ENCODE measurements at places on chromosomes 3 and 15. TPM values are rescaled to one million over a fixed set of nuclear protein-coding genes. Genes with fewer than 3 reads are reported as not detected.
A peak's percentile ranks its signal among the peaks of the same experiment; 100 is the strongest.

GRCh38 chr3:38582941-38583645 lies 66.4 kb downstream of the SCN5A start:
- no peak overlapping the region for H3K4me3 ChIP-seq
- H3K4me1 ChIP-seq, result no peaks in the 10 kb centered on the region
- H3K27me3 ChIP-seq, result no peaks in the 10 kb centered on the region
- peak; percentile 27 for DNase-seq
- H3K27ac ChIP-seq, result no peak overlapping the region

DNA sequence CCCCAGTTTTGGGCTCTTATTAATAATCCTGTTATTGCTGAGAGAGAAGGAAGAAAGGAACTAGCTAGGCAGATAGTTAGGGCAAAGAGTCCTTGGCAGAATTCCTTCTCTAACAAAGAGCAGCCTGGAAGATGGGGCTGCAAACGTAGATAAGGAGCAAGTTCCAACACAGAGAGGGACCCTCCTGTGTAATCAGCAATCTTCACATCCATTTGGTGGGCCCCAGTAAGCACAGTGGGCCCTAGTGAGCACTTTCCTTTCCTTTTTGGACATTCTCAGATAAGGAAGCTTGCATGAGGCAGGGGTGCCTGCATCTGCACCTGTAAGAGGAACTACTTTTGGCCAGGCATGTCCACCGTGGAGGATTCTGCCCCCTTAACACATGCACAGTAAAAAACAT lies 119.6 kb upstream of the SGO1 start:
- H3K27ac ChIP-seq, result no peak overlapping the region
- H3K27me3 ChIP-seq, result no peaks in the 10 kb centered on the region
- no peaks in the 10 kb centered on the region for H3K36me3 ChIP-seq
- no peaks in the 10 kb centered on the region for H3K4me1 ChIP-seq
- no peak overlapping the region for H3K4me3 ChIP-seq

DNA sequence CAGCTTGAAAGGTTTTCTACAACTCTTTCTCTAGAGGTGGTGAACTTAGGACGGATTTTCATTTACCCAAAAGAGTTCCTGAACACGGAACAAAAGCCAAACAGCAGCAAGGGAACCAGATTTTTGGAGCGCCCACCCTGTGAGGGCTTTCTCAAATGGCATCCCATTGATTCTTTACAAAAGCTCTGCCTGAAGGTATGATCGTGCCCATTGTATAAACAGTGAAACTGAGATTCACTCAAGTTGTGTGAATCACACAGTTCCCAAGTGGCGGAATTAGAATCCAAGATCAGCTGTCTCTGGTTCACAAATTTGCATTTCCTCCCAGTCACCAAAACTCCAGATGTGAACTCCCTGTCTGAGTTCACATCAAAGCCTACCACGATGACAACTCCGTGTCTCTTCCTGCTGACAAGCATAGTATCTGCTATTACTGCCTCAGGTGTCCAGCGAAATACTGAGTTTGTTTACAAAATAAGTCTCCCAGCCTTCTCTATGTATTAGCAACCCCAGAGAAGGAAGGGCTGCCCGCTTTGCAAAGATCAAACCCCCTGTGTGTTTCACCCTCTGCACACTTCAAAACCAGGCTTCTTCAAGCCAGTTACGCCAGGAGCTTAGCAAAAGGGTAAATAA lies 235.9 kb upstream of the ST8SIA2 start:
- peaks cover 24% of the 10 kb centered on the region for H3K4me1 ChIP-seq
- no peaks in the 10 kb centered on the region for H3K27me3 ChIP-seq
- H3K36me3 ChIP-seq, result no peaks in the 10 kb centered on the region
- DNase-seq, result peak; percentile 38

GRCh38 chr3:111838133-111838532 lies 20.9 kb upstream of the PHLDB2 start:
- no peaks in the 10 kb centered on the region for H3K36me3 ChIP-seq
- H3K4me3 ChIP-seq, result no peak overlapping the region
- 0 out of 2 replicates have a peak, but pooled peaks cover 2% of the 10 kb centered on the region for H3K27me3 ChIP-seq
- H3K27ac ChIP-seq, result no peak overlapping the region

DNA sequence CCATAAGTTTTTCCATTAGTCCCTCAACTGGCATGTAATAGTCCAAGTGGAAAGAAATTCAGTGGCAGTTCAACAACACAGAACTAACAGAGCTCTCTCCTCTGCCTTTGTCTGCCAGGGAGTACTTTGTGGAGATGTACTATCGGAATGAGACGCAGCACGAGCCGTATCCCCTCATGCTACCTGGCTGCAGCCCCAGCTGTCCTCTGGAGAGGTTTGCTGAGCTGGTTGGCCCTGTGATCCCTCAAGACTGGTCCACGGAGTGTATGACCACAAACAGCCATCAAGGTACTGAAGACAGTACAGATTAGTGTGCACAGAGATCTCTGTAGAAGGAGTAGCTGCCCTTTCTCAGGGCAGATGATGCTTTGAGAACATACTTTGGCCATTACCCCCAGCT lies 39.4 kb downstream of the ACP3 start:
- no peaks in the 10 kb centered on the region for H3K36me3 ChIP-seq
- H3K27me3 ChIP-seq, result no peaks in the 10 kb centered on the region
- no peak overlapping the region for H3K27ac ChIP-seq
- no peaks in the 10 kb centered on the region for H3K4me1 ChIP-seq

GRCh38 chr3:136818191-136818768 lies 646 bp upstream of the SLC35G2 start:
- no peak for DNase-seq
- peak overlapping the region; percentile 66 for H3K4me3 ChIP-seq
- no peaks in the 10 kb centered on the region for H3K36me3 ChIP-seq
- peaks cover 7% of the 10 kb centered on the region for H3K4me1 ChIP-seq

CLN6 gene
- total RNA-seq, result 60.0 TPM

- H3K4me1 ChIP-seq, result peaks cover 10% of the 10 kb centered on the region
- peaks cover 39% of the 10 kb centered on the region for H3K27me3 ChIP-seq
- peak within 1 kb of the TSS; percentile 70 for H3K4me3 ChIP-seq
- DNase-seq, result no peak
- H3K27ac ChIP-seq, result no peak within 1 kb of the TSS
These were observed at the start of gene CHRNA3 for GRCh38 chr15:78620527-78621421. Gene CHRNA3 (minus strand): TSS chr15:78620996. CDS start chr15:78620794, 202 bp downstream.

GABRR3 gene
- total RNA-seq, result not detected

DNA sequence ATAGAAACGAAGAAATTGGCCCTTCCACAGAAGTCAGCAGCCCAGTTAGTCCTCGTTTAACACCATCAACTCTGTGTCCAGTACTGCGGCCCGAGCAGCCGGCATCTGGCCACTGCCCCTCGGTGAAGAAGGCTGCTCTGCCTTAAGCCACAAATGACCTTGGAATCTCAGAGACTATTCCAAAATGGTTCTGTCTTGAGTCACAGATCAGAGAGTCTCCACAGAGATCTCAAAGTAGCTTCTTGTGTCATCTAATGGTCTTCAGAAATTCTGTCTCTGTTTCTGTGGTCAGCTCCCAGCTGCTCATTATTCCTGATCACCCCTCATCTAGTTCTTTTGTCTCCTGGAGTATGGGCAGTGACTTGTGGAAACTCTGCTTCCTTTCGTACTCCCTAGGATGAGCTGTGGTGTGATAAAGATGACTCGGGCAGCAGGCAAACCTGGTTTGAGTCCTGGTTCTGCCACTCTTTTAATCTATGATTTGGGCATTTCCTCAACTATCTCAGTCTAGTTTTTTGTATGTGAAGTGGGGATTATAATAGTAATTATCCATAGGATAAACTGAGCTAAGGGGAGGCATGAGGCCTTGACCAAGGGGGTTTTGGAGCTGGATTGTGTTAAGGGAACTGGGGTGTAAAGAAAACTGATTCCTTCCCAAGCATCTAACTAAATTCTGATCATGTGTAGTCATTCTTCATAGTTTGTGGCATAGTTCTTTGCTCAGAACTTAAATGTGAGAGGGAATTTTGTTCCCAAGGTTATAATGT lies 22.6 kb downstream of the CRTC3 start:
- H3K36me3 ChIP-seq, result no peaks in the 10 kb centered on the region
- H3K27ac ChIP-seq, result no peak overlapping the region
- no peak for DNase-seq
- no peaks in the 10 kb centered on the region for H3K4me1 ChIP-seq
- H3K4me3 ChIP-seq, result no peak overlapping the region
- no peaks in the 10 kb centered on the region for H3K27me3 ChIP-seq

FSIP1 gene
- total RNA-seq, result 1.3 TPM

GRCh38 chr15:69395991-69396390 lies 18.2 kb upstream of the KIF23 start:
- DNase-seq, result no peak
- H3K4me3 ChIP-seq, result no peak overlapping the region

GRCh38 chr3:112500621-112501020 lies 1.3 kb upstream of the BTLA start:
- DNase-seq, result no peak
- H3K36me3 ChIP-seq, result no peaks in the 10 kb centered on the region

GRCh38 chr15:46111730-46112129 lies 476.9 kb downstream of the SQOR start:
- DNase-seq, result no peak
- no peaks in the 10 kb centered on the region for H3K36me3 ChIP-seq
- no peak overlapping the region for H3K27ac ChIP-seq
- H3K27me3 ChIP-seq, result no peaks in the 10 kb centered on the region

- no peak for DNase-seq
- H3K4me1 ChIP-seq, result peaks cover 2% of the 10 kb centered on the region
- H3K27me3 ChIP-seq, result no peaks in the 10 kb centered on the region
- H3K27ac ChIP-seq, result no peak overlapping the region
These were observed 105.3 kb downstream of the TNIK start for GRCh38 chr3:171354706-171355582.

KLHL40 gene
- not detected for total RNA-seq

DNA sequence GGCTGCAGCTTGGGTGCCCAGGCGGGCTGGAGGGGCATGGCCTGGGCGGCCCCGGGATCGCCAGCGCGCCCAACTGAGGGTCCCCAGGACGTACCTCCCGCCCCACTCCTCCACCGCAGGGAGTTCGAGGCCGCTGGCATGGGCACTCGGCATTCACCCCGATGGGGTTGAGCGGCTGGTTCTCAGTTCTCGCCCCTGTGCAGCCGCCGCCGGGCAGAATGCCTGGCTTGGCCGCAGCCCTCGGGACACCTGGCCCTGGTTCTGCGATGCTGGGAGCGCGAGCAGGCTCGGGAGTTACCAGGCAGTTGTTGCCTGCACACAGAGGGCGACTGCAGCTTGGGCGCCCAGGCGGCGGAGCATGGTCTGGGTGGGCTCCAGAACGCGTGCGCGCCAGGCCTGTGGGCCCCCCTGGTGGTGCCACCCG lies 121.4 kb downstream of the LMLN start:
- H3K4me1 ChIP-seq, result no peaks in the 10 kb centered on the region
- no peak overlapping the region for H3K4me3 ChIP-seq
- no peak overlapping the region for H3K27ac ChIP-seq
- no peak for DNase-seq
- H3K27me3 ChIP-seq, result peaks cover 15% of the 10 kb centered on the region

IGF1R gene
- total RNA-seq, result 109 TPM

DNA sequence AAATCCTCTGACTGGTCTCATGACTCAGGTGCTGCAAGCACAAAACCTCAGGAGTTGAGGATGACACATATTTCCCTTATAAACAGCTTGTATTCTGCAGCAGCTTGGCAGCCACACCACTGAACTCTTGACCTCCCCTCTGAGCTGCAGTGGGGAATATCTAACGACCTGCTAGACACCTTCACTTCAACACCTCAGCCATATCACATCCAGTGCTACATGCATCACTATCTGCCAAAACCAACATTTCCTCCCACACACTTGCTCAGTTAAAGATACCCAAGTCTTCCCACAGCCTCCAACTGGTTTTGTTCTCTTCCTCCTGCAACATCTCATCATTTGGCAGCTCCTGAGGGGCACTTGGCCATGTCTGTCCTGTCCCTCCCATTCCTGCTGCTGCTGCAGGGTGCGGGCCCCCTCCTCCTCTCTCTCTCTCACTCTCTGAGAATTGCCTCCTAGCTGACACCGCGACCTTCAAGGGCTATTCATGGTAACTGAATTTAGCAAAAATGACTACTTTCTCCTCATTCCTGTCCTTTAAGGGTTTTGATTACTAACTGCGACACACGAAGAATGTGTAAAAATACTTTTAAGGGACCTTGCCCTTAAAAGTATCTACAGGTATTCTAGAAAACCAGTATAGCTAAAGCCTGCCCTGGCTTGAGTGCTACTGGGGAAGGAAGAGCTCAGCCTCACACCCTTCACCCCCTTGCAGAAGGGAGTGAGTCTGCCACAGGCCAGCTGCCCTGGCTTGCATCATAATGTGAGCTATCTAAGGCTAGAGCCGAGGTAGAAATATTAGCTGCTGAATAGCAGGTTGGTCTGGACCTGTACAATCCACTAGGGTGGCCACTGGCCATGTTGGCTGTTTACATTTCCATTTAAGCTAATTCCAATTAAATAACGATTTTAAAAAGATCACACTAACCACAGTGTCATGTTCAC lies 5.0 kb upstream of the CCR9 start:
- H3K4me1 ChIP-seq, result no peaks in the 10 kb centered on the region
- H3K4me3 ChIP-seq, result no peak overlapping the region
- H3K27me3 ChIP-seq, result no peaks in the 10 kb centered on the region
- DNase-seq, result no peak
- no peak overlapping the region for H3K27ac ChIP-seq

A4GNT gene
- not detected for total RNA-seq

- H3K27ac ChIP-seq, result no peak overlapping the region
- H3K27me3 ChIP-seq, result no peaks in the 10 kb centered on the region
- H3K36me3 ChIP-seq, result no peaks in the 10 kb centered on the region
- H3K4me3 ChIP-seq, result no peak overlapping the region
- DNase-seq, result no peak
These were observed 230.0 kb upstream of the GOLIM4 start for GRCh38 chr3:168325684-168326083.

LDHAL6B gene
- total RNA-seq, result not detected

- H3K27me3 ChIP-seq, result no peaks in the 10 kb centered on the region
- H3K4me1 ChIP-seq, result no peaks in the 10 kb centered on the region
- no peak overlapping the region for H3K4me3 ChIP-seq
- DNase-seq, result no peak
These were observed 153.4 kb upstream of the THRB start for GRCh38 chr3:24648063-24648462.

SLC22A14 gene
- total RNA-seq, result not detected

SOX14 gene
- total RNA-seq, result 0.21 TPM

DNA sequence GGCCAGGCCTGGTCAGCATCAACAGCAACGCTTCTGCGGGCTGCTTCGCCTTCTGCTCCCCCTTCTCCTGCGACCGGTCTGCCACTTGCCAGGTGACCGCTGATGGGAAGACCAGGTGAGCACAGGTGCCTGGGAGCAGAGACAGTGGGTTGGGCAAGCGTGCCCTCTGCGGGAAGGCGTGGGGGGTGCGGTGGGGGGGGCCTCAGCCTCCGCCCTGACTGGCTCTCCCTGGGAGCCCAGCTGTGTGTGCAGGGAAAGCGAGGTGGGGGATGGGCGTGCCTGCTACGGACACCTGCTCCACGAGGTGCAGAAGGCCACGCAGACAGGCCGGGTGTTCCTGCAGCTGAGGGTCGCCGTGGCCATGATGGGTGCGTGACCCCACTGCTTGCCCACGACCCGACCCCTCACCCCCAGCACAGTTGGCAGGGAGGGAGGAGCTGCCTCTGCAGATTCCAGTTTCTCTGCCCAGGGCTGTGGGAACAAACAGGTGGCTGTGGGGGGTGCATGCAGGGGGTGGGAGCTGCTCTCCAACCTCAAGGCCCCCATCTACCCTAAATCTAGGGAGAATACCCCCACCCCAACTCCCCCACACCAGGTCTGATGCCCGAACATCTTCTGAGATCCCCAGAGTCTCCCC lies 8.8 kb downstream of the STAB1 start:
- no peak overlapping the region for H3K4me3 ChIP-seq
- H3K4me1 ChIP-seq, result peaks cover 3% of the 10 kb centered on the region
- no peaks in the 10 kb centered on the region for H3K27me3 ChIP-seq
- DNase-seq, result no peak
- no peaks in the 10 kb centered on the region for H3K36me3 ChIP-seq

GRCh38 chr3:126858887-126859286 lies 124.0 kb upstream of the PLXNA1 start:
- H3K27ac ChIP-seq, result no peak overlapping the region
- H3K4me1 ChIP-seq, result peaks cover 6% of the 10 kb centered on the region
- no peaks in the 10 kb centered on the region for H3K27me3 ChIP-seq
- no peaks in the 10 kb centered on the region for H3K36me3 ChIP-seq
